ENCODE measurements at places on chromosomes 12 and 14. TPM values are rescaled to one million over a fixed set of nuclear protein-coding genes. Genes with fewer than 3 reads are reported as not detected.

- no peak for DNase-seq
Measured at GRCh38 chr12:59600171-59600570, 4.3 kb downstream of the SLC16A7 start.

DNA sequence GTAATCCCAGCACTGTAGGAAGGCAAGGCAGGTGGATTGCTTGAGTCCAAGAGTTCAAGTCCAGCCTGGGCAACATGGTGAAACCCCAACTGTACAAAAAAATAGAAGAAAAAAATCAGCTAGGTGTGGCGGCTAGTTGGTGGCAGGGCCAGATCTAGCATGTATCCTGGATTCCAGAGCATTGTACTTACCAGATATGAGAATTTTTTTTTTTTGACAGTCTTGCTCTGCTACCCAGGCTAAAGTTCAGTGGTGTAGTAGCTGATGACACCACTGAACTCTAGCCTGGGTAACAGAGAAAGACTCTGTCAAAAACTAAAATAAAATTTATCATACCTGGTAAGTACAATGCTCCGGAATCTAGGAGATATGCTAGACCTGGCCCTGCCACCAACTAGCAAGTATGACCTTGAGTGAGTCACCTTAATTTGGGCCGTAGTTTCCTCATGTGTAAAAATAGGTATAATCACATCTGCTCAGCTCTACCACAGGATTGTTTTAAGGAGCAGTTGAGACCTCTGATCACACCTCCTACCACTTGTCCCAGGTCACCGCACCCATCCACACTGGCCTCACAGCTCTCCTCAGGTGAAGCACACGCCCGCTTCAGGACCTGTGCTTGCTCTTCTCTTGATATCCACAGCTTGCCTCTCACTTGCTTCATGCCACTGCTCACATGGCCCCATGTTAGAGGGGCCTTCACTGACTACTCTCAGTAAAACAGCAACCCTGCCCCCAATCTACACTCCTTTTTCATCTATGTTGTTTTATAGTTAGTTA is 140.2 kb downstream of the STXBP6 start:
- DNase-seq, result no peak

GRCh38 chr14:73720636-73721035 is 6.5 kb upstream of the PNMA1 start:
- DNase-seq, result no peak

- DNase-seq, result no peak
Measured at GRCh38 chr12:105658389-105658788, 327.9 kb downstream of the C12orf75 start.

DNA sequence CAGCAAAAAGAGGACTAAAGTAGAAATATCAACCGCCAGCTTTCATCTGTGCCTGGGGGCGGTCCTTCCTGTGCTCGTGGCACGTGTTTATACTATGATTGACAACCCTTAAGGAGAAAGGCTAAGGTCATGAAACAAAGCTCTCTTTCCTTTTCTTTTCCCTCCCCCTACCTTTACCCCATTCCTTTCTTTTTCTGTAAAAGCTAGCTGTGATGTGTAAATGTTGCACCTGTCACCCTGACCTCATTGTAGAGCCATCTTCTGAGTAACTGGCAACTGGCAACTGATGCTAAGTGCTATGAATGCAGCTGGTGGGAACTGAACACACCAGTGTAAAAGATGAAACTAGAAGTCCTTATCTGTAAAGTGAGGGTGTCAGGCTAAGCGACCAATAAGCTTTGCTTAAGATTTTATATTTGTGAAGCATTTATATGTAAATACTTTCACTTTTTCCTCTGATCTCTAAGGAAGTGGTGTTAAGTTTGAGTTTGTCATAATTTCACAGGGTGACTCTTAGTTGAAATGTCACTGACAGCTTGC is 102.8 kb upstream of the BCAT1 start:
- peak; percentile 24 for DNase-seq

GRCh38 chr14:43894534-43894933 is 612.5 kb downstream of the FSCB start:
- DNase-seq, result no peak

GRCh38 chr12:87311206-87311605 is 718.0 kb downstream of the C12orf50 start:
- no peak for DNase-seq

Gene ASB2
- 1.9 TPM for total RNA-seq

Gene CHST11
- total RNA-seq, result 60.0 TPM

Measured in upper lobe of left lung (tissue), 6 donors.